ENCODE measurements at places on chromosomes 2 and 18.

GRCh38 chr2:105959357-105959756 lies 214.6 kb downstream of the NCK2 start:
- DNase-seq = no peak

DNA sequence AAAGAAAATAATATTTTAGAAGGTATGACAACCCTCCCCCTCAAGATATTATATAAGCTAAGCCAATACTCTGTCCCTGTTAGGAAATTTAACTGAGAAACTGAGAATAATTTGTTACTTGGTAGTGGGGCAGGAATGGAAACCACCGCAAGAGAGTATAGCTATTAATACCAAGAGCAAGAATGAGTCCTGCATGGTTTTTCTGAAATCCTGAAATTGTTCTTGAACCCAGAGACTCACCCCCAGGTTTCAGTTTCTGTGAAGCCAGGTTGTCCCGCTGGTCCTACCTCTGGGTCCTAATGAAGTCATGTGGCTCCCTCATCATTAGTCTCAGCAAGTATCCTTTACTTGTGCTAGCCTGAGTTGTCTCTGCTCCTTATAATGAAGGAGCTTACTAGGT lies 671.0 kb upstream of the ACVR2A start:
- no peak for DNase-seq

DNA sequence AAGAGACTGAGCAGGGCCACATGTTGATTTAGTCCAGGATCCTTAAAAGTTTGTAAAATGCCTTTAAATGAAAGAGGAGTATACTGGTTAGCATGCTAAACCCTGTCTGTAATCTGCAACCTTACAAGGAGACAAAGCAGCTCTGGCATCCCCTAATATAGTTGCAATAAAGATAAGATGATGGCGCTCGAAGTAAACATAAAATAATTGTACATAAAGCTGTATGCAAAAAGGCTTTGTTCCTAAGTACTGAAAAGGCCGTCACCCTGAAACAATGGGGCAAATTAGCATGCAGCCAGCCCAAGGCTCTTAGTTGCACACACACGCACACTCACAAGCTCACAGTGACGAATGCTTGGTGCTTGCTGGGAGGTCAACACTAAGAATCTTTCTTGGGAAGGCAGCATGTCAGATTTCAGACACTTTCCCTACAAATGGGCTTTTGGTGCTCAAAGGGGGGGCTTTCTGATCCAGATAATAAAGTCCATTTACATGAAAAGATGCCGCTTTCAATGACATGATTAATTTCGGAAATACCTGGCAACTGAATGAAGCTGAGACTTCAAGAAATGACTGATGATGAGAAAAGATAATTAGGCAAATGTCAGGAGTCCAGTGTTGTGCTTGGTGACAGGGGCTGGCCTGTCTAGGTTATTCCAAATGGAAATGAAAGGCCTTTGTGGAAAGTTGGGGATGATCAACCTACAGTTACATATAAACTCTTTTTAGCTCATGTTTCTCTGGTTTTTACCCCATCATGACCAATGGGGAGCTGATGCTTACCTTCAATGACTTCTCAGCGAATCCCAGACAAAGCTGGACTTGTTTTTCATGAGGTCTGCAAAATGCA lies 370.3 kb downstream of the MEIS1 start:
- no peak for DNase-seq

DNA sequence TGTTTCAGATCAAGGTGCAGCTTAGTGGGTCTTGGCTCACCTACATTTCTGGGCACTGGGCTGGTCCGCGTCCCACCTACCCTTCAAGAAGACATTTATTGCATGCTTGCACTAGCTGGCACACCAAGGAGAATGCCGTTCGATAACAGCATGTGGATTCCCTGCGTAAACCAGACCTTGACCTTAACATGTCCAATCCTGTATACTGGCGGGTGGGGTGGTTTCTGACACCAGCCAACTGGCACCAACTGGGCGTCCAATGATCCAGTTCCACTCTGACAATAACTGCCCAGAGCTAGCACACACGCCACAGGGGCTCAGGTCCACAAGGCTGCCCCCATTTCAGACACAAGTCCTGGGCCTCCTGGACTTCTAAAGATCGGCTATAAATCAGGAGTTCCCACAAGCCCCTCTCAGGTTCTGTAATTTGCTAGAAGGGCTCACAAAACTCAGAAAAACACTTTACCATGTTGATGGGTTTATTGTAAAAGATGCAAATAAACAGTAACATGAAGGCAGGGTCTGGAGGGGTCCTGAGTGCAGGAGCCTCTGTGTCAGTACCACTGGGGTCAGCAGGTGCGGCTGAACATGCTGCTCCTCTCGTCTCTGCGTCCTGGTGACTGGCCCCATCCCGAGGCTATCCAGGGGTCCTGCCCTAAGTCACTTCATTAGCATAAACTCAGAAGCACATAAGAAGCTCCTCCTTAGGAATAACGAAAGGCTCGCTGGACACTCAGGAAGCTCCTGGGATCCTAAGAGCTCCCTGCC lies 161.8 kb downstream of the HDAC4 start:
- no peak for DNase-seq

GRCh38 chr2:168699844-168700417 lies 102.5 kb upstream of the NOSTRIN start:
- peak; percentile 41 for DNase-seq

- DNase-seq = no peak
Observed at GRCh38 chr2:223971-224760, 39.7 kb downstream of the SH3YL1 start.

DNA sequence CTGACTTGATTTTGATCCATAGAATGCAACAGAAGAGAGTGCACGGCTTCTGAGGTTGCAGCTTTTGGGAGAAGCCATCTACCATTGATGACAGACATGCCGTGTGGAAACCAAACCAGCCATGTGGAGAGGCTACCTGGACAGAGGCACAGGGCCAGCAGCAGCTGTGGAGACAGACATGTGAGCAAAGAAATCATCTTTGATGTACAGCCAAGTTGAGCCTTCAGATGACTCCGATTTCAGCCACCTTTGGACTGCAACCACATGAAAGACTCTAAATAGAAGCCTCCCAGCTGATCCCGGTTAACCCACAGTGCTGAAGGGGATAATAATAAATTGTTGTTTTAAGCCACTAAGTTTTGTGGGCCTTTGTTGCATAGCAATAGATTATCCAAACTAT lies 54.2 kb downstream of the TSN start:
- DNase-seq = no peak

- no peak for DNase-seq
Observed at GRCh38 chr18:7133181-7133580, 15.6 kb upstream of the LAMA1 start.

DNA sequence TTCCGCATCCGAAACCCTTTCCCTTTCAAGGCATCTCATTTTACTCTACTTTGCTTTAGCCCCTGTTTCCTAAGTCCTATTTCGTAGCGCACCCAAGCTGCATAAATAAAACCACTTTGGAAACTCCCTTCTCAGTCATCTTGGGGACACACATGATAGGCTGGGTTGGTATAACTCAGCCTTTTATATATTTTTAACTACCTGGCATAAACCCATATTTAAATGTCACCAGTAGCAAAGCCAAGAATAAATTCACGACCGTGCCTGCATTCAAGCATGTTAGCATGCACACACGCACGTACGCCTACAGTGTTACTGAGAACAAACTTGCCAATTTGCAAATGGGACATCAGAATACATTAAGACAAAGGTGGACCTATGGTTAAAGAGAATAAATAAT lies 564.7 kb upstream of the PIK3C3 start:
- no peak for DNase-seq

- no peak for DNase-seq
Observed at GRCh38 chr2:238345297-238345968, 25.1 kb downstream of the TRAF3IP1 start.

DNA sequence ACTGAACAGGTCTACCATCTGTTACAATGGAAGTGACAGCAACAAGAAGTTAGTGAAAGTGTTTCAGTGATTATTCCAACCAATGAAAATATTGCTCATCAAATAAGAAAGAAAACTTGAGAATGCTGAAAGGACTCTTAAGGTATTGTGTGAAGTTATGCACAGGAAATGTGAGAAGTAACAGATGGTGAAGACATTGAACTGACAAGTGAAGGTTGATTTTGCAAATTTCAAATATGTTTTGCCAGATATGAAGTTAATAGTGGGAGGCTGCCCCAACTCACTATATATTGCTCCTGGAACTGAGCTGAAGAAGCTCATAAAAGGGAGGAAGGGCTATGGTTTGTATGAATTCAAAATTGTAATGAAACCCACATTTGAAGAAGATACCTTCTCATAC lies 97.5 kb downstream of the PHLPP1 start:
- DNase-seq = no peak

- DNase-seq = no peak
Observed at GRCh38 chr2:190695739-190696138, 46.9 kb downstream of the NAB1 start.

- DNase-seq = peak; percentile 20
Observed at GRCh38 chr2:149076863-149077412, 38.4 kb downstream of the LYPD6B start.

DNA sequence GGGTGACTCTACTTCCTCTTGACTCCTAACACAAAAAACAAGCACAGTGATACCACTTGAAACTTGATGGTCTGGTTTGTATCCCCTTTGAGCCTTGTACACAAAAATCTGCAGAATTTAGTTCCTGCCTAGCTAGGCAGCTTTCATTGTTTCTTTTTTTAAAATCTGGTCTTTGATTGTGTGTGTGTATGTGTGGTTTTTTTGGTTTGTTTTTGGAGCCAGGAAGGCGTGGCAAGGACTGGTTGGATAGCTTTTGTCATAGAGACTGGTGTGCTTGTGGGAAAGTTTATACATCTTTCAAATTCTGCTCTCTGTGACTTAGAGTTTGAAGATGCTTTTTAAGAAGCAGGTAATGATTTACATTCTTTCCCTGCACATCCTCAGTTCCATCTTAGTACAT lies 127.4 kb downstream of the TANC1 start:
- DNase-seq = no peak

GRCh38 chr2:23029111-23029510 lies 355.9 kb upstream of the KLHL29 start:
- DNase-seq = no peak

- no peak for DNase-seq
Observed at GRCh38 chr2:157691695-157692094, 63.0 kb upstream of the ACVR1C start.

DNA sequence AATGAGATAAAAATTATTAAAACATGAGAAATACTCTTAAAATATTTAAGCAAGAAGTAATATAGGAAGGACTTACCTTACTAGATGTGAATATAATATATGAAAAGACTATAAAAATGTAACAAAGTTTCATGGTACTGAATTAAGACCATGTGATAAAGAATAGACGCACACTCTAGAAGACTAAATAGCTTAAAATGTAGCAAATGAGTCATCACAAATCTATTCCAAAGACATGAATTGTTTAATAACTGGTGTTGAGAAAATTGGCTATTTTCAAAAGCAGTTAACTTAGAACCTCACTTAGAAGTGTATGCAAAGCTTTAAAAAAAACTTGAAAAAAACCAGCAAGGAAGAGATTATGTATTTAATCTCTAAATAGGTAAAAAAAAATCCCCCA lies 64.1 kb downstream of the POLE4 start:
- no peak for DNase-seq

- no peak for DNase-seq
Observed at GRCh38 chr2:152393377-152393776, 58.4 kb downstream of the FMNL2 start.

- DNase-seq = peak; percentile 70
Observed at GRCh38 chr18:79856119-79857007, 58.6 kb downstream of the KCNG2 start.

- no peak for DNase-seq
Observed at GRCh38 chr2:231390667-231391066, 4.8 kb upstream of the B3GNT7 start.

DNA sequence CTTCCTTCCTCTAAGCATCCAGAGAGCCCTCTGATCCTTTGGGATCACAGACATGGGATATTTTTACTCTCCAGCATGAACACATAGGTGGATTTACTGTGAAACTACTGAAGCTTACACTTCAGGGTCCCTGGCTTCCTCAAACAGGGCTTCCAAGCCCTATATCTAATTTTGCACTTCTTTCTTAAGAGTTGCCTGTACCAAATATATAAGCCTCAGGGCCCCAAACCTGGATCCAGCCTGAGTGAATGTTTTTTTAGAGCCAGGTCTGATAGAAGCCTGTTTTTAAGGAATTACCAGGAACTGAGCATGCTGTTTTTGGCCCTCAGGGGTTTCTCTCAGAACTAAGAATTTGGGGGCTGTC lies 13.2 kb upstream of the KCMF1 start:
- no peak for DNase-seq

DNA sequence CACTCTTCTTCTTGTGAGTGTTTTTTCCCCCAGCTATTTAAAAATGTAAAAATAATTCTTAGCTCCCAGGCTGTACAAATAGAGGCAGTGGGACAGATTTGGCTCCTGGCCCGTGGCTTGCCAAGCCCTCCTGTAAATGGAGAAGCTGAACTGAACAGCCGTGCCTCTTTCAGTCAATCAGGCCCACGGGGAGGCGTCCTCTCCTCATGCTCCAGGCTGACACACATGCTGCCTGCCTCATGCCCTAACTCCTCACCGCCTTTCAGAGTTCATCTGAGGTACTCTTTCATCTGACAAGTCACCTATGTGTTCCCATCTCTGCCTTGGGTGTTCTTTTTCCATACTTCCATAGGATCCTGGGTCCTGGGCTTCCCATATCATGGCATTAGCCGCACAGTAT lies 58.9 kb downstream of the BMP10 start:
- no peak for DNase-seq

DNA sequence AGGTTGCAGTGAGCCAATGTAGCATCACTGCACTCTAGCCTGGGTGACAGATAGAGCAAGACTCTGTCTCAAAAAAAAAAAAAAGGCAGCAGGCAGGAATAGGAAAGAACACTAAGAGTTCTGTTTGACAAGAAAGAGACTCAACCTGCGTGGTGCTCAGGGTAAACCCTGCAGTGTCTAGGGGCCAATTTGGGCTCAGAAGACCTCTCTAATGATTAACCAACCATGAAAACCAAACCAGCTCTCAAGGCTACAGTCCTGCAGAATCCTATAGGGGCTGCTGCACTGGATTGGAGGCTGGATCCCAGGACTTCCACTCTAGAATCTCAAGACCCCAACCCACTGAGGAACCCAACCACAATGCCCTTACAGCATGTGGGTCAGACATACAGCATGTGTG lies 2.4 kb downstream of the TRABD2A start:
- no peak for DNase-seq

DNA sequence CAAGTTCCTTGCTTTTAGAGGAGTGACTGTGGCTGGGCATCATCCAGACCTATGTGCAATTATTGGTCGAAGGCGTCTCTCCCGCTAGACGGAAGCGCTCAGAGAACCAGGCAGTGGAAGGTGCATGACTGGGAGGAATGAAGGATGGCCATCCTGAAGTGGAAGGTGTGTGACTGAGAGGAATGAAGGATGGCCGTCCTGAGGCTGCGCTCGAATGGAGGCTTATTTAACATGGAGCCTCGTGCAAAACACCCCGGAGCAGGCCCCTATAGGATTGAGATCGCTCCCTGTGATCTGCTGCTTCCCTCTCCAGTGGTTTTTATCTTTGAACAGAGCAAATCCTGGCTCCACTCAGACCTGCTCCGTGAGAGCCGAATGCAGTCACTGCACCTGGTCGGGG lies 140.2 kb upstream of the ID2 start:
- DNase-seq = no peak

All from cerebellar cortex (tissue), 1 donor.